Gastrocnemius medialis (tissue), 4 donors: ENCODE measurements at places on chromosomes 2 and 18.
A peak's percentile ranks its signal among the peaks of the same experiment; 100 is the strongest.

GRCh38 chr2:109428281-109428680, 185.5 kb downstream of the SEPTIN10 start:
- DNase-seq = no peak

DNA sequence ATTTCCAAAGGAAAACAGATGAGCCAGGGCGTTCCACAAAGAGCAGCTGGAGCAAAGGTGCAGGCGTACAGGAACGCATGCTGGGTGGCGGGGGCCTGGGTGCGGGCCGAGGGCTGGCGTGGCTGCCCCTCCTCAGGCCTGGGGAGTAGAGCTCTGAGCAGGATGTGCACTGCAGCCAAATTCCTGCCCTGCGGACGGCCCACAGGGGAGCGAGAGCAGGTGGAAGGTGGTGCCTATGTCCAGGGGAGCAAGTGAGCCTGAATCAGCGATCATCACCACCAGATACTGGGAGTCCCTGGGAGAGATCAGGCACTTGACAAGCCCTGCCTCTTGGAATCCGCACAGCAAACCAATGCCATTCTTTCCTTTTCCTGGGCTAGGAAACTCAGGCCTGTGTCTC, 106.3 kb downstream of the GBX2 start:
- no peak for DNase-seq

DNA sequence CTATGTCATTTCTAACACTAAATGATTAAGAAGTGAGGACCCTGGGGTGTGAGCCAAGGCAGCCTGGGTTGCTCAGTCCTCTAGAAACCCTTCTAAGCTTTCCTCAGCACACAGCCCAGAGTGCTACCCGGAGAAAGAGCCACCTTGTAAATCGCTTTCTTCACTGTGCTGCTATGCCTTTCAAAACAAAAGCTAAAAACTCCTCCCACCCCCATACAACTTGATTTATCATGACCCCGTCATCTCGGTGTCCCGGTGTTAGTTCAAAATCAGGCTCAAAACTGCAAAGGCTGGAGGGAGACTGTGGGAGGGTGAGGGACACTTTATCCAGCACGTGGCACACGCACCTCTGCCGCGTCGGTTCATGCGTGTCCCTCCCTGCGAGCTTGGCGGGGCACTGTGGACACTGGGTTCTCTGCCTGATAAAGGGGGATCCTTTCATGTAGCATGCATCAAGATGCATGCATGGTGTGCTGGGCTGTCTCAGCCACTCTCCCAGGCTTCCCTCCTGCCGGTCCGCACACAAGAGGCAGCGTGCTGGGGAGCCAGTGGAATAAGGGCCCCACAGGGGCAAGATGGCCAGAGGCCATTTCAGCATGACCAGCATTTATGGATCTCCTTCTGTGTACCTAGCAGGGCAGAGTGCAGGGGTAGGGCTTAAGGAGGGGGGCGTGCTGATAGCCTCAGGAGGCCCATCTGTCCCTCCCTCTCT, 170.4 kb downstream of the SMAD7 start:
- DNase-seq = no peak

GRCh38 chr2:231800493-231801091, 14.3 kb downstream of the COPS7B start:
- no peak for DNase-seq

DNA sequence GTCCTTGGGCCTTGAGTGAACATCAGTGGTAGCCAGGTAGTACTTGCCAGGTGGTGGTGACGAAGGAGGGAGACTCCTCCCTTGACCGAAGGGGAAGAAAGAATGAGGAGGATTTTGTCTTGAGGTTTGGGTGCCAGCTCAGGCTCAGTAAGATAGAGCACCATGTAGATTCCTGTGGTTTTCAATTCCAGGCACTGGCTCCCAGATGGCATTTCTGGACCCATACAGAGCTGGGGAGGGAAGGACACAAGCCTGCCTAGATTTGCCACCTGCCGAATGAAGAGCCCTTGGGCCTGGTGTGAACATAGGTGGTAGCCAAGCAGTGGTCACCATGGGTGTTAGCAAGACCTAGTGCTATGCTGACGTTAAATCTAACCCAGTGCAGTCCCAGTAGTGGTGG, 108.8 kb upstream of the UBE2E3 start:
- DNase-seq = no peak

GRCh38 chr2:20444101-20444992, 2.5 kb upstream of the RHOB start:
- DNase-seq = peak; percentile 35

- no peak for DNase-seq
Measured at GRCh38 chr2:233350708-233351107, 3.6 kb upstream of the DGKD start.

GRCh38 chr2:46161911-46162310, 135.3 kb upstream of the EPAS1 start:
- no peak for DNase-seq

DNA sequence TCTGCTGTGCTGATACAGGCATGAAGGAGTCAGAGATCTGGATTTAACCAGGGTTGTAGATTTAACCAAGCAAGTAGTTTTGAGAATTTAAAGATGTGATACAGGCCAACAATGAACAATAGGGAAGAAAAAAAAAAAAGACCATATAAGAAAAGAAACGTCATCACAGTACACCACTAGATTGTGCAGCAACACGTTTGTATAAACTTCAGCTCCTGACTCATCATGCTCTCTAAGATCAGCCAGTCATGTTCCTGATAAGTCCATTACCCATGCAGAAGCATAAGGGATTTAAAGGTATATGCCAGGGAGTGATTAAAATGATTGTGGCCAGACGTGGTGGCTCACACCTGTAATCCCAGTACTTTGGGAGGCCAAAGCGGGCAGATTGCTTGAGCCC, 22.3 kb upstream of the ERICH2 start:
- DNase-seq = no peak

DNA sequence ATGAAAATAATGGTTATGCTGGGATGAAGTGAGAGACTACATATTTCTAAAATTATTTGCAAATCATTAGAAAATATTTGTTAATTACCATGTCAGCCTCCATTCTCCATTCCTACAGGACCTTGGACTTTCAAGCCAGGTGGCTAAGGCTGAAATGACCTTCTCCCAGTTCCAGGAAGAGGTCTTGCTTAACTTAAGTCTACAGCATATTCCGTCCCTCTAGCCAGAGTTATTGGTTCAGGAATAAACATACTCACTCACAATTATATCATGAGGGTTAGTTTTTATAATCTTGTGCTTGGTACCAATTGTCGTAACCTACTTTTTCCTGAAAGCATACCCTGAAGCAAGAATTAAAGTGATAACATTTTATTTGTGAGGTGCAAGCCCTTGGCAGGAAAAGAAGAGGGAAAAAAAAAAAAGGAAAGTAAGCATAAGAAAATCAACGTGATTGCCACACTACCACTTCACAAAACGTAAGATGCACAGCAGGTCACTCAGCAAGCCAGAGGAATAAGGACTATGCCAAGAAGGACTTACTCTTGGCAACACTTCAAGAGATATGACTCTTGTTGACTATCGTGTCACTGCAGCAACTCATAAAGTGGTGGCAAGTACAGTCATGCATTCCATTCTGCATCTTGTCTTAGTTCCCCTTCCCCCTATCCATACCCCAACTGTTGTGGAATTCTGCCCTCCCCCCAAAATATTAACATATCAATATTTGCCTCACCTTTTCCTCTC, 479.1 kb downstream of the MBD2 start:
- no peak for DNase-seq

- no peak for DNase-seq
Measured at GRCh38 chr2:190354003-190354690, 10.8 kb downstream of the INPP1 start.

- no peak for DNase-seq
Measured at GRCh38 chr18:23941791-23942190, 72.8 kb upstream of the TTC39C start.

DNA sequence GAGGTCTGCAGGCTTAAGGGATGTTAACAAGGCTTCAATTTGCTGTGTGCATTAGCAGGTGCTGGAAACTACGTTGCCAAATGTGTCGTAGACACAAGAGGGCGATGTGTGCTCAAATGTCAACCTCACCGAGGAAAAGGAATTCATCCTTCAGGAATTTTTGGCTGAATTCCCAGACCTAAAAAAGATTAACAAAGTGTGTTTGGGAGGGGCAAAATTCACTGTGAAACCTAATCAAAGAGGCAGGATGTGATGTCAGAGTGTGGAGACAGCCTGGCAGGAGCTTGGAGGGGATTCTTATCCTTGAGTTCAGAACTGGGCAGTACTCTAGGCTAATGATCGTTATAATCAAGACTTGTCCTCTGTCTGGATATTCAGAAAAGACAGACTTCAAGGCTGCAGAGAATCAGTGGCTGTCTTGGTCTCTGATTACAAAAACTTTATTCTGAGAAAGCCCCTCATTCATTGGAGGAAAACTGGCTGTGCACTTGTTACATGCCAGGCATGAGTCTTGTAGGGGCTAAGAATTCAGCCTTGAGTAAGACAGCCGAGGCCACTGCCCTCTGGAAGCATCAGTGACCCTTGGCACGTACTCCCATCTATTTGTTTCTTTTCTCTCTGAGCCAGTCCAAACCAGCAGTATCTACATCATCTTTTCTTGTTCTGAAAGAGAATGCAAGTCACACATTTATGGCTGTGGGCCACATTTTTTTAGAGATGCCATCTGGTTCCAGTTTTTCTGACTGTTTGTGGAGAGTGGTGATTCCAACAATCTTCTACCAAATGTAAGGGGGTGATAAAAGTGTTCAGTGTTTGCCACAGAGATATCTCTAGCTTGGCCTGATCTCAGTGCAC, 18.7 kb upstream of the SCYGR1 start:
- DNase-seq = peak; percentile 30

DNA sequence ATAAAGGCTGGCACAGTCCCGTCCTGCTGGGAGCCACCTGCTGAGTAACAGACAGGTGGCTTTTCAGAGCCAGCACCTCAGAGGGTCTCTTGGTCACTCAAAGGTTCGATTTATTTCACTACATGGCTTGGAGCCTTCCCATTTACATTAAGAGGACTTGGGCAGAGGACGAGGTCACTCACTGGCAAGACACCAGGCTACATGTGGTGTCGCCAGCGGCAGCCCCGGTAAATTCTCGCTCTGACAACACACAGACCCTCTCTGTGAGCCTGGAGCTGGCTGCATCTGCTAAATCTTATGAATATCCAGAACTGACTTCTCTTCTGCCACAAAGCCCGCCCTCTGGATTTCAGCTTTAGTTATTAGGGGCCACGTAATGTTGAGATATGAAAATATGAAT, 254.7 kb downstream of the VAPA start:
- no peak for DNase-seq

DNA sequence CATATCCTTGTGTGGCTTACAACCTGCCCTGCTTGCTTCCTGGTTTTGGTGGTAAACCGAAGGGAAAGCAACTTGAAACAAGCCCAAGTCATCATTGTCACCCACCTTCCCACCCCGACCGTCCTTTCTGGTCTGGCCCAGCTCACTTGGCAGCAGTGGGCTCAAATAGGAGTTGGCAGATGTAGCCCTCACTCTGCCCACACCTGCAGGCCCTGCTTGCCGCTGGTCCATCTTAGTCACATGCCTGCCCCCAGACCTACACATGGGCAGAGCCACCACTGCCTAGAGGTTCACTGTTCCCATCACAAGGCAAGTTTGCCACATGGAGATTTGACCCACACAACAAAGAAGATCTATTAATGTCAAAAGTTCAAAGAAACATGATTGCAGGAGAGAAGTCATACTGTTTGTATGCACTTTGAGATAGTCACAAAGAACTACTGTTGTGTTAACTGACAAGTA, 9.3 kb downstream of the EIPR1 start:
- no peak for DNase-seq
